ENCODE measurements at places on chromosomes 13 and 19.

GRCh38 chr19:5844456-5845433 lies 5.2 kb upstream of the FUT6 start:
- no peak for DNase-seq

- DNase-seq, result no peak
Measured at GRCh38 chr13:110297766-110298504, 9.0 kb downstream of the COL4A1 start.

GRCh38 chr19:41700381-41701195 lies 7.8 kb upstream of the CEACAM5 start:
- DNase-seq, result no peak

DNA sequence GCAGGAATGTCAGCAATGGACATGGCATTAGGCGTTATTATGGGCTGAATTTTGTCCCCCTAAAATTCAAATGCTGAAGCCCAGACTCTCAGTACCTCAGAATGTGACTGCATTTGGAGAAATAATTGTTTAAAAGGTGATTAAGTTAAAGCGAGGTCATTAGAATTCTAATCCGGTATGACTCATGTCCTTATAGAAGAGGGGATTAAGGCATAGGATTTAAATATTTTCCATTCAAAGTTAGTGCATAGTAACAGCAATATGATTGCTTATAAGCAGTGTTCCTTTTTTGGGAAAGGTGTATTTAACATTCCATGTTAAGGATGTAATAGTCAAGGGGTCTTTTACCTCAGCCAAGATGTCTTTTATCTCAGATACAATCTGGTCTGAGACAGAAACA lies 95.5 kb downstream of the NHLRC3 start:
- DNase-seq, result no peak

GRCh38 chr13:110759710-110760109 lies 46.2 kb downstream of the ING1 start:
- DNase-seq, result no peak

GRCh38 chr13:110349239-110349638 lies 42.2 kb downstream of the COL4A2 start:
- DNase-seq, result no peak

- DNase-seq, result no peak
Measured at GRCh38 chr13:62251734-62252133, 836.1 kb upstream of the PCDH20 start.

- no peak for DNase-seq
Measured at GRCh38 chr13:70662231-70662940, 554.1 kb upstream of the KLHL1 start.

GRCh38 chr19:18697680-18698079 lies 14.2 kb downstream of the CRTC1 start:
- no peak for DNase-seq

DNA sequence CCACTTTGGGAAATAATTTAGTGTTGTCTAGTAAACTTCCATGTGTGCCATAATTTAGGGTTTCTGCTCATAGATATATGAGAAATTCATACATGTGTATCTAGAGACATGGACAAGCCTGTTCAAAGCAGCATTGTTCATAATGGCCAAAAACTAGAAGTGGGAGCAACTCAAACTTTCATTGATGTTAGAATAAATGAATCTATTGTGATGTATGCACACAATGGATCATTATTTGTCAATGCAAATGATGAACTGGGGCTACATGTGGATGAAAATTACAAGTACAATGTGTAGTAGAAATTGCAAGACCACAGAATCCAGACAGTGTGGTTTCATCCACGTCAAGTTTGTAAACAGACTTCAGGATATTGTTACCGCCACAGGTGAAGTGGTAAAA lies 284.7 kb downstream of the SLC7A1 start:
- no peak for DNase-seq

GRCh38 chr13:32590266-32590665 lies 4.0 kb downstream of the PDS5B start:
- no peak for DNase-seq

GRCh38 chr19:4722671-4723594 lies 709 bp downstream of the DPP9 start:
- DNase-seq, result no peak

GRCh38 chr19:42512130-42512636 lies 16.1 kb downstream of the CEACAM1 start:
- DNase-seq, result no peak

- DNase-seq, result no peak
Measured at GRCh38 chr13:83794583-83794982, 87.7 kb downstream of the SLITRK1 start.

DNA sequence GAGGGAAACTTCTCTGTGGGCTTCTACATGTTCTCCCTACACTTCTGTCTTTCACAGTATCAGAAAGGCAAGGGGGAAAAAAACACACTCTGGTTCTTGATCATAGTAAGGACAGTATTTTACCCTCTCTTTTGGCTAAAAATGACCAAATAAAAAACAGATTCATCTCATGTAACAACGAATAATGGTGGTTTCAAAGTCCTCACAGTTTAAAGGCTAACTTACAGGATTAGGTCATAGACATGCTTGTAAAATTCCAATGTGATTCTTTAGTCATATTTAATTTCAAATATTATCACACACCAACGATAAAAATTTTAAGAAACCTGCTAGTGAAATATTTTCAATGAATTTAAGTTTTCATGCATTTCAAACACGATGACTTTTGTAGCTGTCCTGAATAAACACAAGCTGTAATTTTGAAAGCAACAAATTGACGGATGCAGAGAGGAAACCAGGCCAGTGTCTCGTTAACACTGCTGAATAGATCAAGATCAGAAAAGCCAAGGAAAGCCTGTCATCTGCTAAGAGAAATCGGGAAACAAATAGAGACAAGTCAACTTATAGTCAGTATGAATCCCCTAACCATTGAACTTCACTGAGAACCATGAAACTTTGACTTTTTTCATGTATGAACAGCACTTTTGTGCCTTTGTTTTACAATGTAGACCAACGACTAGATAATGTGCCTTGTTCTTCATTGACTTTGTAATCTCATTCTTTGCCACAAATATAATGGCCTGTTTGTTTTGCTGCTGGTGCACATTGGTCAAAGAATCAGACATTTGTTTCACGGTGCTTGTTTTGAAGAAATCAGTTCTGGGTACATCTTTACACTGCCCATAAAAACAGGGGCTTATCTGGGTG lies 22.0 kb downstream of the MBNL2 start:
- DNase-seq, result no peak

DNA sequence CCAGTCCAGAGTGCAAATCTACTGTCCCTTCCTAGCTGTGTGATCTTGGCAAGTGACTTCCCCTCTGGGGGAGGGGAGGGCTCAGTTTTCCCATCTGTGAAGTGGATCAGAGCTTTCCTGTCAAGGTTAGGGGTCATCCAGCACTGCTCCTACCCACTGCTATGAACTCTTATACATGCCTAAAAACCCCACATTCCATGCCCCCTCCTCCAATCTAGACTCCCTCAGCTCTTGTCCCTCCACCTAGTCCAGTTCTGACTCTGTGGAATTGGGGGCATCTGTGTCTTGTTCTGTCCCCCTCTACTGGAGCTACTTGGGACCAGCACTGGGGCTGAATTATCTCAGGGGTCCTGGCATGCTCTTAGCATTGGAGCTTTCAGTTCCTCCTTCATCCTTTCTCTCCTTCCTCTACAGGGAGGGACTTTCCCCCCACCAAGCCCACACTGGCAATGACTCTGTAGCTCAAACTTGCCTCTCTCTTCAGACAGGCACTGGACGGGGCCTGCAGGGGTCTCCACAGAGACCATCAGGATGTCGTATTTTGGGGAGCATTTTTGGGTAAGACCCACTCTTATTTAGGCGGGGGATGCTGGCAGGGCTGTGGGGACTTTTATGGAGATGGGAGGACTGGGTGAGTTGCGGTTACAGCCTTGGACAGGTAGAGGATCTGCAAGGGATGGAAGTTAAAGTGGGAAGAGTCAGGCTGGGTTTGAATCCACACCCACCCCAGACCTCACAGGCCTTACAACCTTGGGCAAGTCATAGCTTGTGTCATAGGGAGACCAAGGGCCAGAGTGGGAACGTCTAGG lies 3.6 kb downstream of the FCHO1 start:
- DNase-seq, result no peak

- no peak for DNase-seq
Measured at GRCh38 chr19:5081443-5082161, 112.7 kb downstream of the KDM4B start.

DNA sequence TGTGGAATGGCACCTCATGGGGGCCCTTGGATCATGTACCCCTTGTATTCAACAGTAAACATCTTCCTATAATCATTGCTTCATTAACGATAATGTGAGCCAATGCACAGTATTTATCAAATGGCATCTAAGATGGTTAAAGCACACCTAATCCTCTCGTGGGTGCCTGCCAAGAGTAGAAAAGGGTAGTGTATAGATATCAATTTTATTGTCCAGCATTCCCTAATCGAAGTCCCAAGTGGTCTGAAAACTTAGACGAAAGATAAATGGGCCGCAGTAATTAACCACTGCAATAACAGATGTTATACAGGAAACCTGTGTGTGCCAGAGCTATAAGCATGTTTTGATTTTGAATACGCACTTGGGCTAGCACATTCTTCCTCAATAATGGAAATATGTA lies 667 bp upstream of the MBNL2 start:
- DNase-seq, result no peak

DNA sequence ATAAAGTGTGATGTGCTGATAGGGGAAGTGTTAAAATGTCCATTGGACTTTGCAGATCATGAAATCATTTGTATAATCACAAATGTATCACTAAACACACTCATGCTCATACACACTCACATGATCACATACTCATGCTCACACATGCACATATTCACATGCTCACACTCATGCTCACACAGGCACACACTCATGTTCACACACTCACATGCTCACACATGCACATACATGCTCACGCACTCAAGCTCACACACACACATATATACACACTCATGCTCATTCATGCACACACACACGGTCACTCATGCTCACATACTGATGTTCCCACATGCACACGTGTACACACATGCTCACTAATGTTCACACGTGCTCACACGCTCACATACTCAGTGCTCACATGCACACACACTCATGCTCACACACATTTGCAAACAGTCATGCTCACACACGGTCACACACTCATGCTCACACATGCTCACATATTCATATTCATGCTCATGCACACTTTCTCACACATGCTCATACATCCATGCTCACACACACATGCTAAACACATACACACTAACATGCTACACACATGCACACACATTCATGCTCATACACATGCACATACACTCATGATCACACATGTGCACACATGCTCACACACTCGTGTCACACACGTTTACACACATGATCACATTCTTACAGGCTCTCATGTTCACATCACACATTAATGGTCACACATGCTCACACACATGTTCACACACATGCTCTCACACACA lies 116.7 kb upstream of the GJB6 start:
- DNase-seq, result no peak

DNA sequence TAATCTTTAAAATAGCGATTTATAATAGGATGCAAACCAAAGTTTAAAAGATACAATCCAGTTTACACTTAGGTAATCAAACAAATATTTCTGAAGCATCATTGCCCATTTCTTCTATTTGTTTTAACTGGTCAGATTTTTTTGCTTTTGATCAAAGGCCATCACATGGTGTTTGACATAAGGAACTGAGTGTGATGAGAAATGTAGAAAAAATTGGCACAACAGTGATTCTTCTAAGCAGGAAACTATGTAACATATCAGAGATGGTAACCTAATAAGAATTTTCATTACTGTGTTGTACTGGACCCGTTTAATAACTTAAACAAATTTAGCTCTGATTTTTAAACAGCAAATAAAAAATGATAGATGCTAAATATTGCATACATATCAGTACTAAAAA lies 644.7 kb upstream of the KLF12 start:
- no peak for DNase-seq

DNA sequence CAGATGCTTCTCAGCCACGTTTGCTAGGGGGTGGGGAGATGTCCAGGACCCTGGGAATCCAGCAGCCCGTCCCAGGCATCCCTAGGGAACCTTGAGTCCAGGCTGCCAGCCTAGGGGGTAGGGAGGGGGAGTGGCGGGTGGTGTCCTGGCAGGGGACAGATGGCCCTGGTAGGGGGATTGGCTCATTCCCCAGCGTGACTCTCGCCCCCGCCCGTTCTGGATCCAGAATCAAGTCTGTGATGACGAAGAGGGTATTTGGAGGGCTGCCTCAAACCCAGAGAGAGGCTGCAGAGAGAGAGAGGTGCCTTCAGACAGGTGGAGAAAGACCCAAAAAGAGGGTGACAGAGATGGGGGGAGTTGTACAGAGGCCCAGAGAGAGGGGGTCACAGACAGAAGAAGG lies 4.1 kb downstream of the SLC17A7 start:
- DNase-seq, result no peak

DNA sequence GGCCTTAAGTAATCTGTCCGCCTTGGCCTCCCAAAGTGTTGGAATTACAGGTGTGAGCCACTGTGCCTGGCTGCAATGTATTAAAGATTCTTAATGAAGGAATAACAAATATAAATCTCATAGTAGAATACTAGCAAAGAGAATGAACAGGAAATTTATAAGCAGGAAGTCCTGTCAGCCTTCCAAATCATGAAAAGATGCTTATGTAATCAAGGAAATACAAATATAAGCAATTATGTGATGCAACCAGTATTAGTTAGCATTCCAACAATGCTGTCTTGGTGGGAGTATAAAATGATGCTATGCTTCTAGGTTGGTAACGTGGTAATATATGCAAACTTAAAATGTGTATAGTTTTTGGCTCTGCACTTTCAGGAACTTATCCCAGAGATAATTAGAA lies 133.8 kb downstream of the PDS5B start:
- no peak for DNase-seq

- no peak for DNase-seq
Measured at GRCh38 chr13:74087357-74087756, 46.8 kb downstream of the KLF12 start.

GRCh38 chr19:8137425-8137824 lies 12.0 kb downstream of the FBN3 start:
- DNase-seq, result no peak

DNA sequence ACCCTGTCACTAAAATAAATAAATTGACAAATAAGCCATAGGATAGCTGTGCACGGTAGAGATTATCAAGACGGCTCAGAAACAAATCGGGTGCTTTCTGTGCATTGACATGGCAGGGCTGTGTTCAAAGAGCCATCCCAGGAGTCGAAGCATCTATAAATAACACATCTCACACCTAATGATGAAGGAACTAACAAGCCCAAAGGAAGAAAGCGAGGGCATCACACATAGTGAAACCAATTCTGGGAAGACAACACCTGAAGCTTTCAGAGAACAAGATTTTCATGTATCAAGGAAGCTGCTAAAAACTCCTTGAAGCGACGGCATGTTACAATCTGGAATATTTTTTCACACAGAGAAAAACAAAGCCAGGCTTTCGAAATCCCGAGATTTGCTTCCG lies 36.1 kb downstream of the KLF2 start:
- no peak for DNase-seq
